PC-9 (cell line): ENCODE measurements at places on chromosomes 1 and 21. TPM values are rescaled to one million over a fixed set of nuclear protein-coding genes. Genes with fewer than 3 reads are reported as not detected.

The PYHIN1 gene
- total RNA-seq, result not detected in 2 replicates

The PROX1 gene
- total RNA-seq, result not detected in 2 replicates

The FNDC5 gene
- not detected in 2 replicates for total RNA-seq

The IFI44L gene
- total RNA-seq, result 0.40 and 0.70 TPM in 2 replicates

The AGPAT3 gene
- total RNA-seq, result 39.0 and 41.2 TPM in 2 replicates

The GBP6 gene
- total RNA-seq, result 2.0 and 2.2 TPM in 2 replicates

The WNT4 gene
- total RNA-seq, result 0.78 and 0.83 TPM in 2 replicates

- no peaks in the 10 kb centered on the region for H3K27me3 ChIP-seq
- no peak overlapping the region for H3K4me3 ChIP-seq
- DNase-seq, result no peak
- H3K27ac ChIP-seq, result no peak overlapping the region
Measured at GRCh38 chr1:22772014-22772413, 61.4 kb downstream of the EPHB2 start.

- peak; percentile 55 for DNase-seq
- H3K36me3 ChIP-seq, result no peaks in the 10 kb centered on the region
- H3K4me1 ChIP-seq, result no peaks in the 10 kb centered on the region
- peaks cover 6% of the 10 kb centered on the region; the same call in 1 of the 2 replicates for H3K27me3 ChIP-seq
- no peak overlapping the region for H3K4me3 ChIP-seq
Measured at GRCh38 chr1:6743189-6744101, 41.8 kb upstream of the CAMTA1 start.

DNA sequence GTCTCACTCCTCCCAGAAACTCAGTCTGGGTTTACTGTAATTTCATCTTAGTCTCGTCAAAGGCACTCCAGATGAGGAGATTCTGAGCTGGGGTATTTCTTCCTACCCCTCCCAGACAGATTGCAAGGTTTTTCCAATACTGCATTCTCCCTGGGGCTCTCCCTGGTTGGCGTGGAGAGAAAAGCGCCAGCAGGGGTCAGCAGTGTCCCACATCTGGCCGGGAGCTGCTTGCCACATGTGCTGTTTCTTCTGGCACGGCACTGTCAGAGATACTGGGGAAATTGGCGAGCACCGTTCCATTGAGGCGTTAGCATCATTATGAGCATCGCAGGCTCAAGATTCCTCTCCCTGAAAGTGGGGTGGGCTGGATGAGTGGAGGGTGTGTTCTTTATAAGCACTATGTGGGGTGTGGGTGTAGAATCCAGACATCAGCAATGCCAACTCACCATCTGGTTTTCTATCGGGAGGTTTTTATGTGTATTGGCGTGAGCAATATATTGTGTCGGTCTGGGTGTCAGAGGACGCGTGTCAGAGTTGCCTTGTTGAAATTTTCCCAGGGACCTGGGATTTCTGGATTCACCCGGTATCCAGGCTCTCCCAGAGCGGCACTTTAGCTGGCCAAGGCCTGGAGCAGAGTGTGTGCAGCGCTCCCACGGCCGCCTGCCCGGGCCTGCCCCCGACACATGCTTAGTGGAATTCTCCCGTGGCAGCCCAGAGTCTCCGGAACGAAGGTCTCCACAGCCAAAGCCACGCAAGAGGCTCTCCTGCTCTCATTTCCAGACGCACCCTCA, 8.0 kb upstream of the NAV1 start:
- H3K27ac ChIP-seq, result no peak overlapping the region
- H3K27me3 ChIP-seq, result no peaks in the 10 kb centered on the region
- no peaks in the 10 kb centered on the region for H3K36me3 ChIP-seq
- DNase-seq, result peak; percentile 78

- DNase-seq, result no peak
- no peaks in the 10 kb centered on the region for H3K36me3 ChIP-seq
- 0 out of 2 replicates have a peak, but pooled peaks cover 7% of the 10 kb centered on the region for H3K4me1 ChIP-seq
- H3K27ac ChIP-seq, result no peak overlapping the region
- no peak overlapping the region for H3K4me3 ChIP-seq
- no peaks in the 10 kb centered on the region for H3K27me3 ChIP-seq
Measured at GRCh38 chr1:232987046-232987773, 36.8 kb downstream of the NTPCR start.

DNA sequence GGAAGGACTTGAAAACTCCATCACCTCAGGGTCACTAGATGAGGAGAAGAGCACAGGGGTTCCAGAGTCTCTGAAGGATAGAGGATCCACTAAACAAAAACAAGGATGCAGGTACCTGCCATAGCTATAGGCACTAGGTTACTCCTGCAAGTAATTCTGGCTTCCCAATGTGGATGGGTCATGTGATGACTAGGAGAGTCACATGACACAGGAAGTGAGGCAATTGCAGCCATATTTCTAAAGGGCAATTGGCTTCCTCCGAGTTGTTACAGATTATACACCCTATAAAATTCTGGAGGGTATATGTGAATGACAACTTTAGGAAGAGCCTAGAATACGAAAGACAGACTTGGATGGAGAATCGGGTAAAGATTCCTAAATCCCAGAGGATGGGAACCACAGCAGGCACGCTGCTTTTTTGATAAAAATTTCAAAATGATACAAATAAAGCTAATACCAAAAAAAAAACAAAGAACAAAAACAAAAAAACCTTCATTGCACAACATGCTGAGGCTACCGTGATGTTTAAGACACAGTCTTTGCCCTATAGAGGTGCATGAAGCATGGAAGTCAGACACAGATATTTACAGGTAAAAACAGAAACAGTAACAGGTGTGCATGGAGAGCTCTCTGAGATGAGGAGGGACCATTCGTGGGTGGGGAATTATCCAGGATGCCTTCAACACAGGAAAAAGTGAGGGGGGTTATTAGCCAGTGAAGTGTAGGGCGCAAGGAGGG, 10.5 kb downstream of the MTX1 start:
- DNase-seq, result no peak
- peaks cover 32% of the 10 kb centered on the region for H3K4me1 ChIP-seq
- no peak overlapping the region for H3K27ac ChIP-seq
- no peaks in the 10 kb centered on the region for H3K27me3 ChIP-seq
- no peak overlapping the region; the same call in 1 of the 2 replicates for H3K4me3 ChIP-seq

DNA sequence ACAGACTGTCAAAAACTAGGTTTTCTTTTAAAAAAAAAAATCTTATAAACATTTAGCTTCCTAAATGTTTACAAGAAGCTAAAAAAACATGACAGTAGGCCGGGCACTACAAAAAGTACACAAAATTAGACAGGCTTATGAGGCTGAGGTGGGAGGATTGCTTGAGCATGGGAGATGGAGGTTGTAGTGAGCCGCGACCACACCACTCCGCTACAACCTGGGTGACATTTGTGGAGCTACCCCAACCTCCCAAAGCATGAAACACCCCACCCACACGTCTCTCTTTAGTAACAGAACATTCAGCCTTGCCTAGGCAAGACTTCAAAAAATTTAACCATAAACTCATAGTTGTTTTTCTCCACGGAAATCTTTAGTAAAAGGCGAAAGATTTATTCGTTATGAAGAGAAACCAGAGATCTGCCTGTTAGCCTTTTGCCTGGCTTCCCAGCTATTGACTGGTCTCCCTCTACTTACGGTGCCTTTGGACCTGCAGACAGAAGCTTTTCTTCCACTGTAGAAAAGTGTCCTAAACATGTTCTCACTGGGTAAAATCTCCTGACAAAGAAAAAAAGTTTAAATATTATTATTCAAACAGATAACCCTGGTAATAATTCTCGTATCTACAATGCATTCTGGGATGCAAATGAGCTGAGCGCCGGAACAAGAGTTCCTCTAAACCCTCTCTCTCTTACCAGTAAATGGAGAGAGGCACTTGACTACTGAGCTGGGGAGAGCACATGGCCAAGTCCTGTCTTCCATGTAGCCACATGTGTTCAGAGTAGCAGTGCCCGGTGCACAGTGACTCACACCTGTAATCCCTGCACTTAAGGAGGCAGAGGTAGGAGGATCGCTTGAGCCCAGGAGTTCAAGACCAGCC, 9.2 kb downstream of the RNU5D-1 start:
- peak overlapping the region; percentile 89 for H3K27ac ChIP-seq
- peak overlapping the region; percentile 21; the same call in 1 of the 2 replicates for H3K4me3 ChIP-seq
- DNase-seq, result peak; percentile 97
- H3K4me1 ChIP-seq, result peaks cover 26% of the 10 kb centered on the region

DNA sequence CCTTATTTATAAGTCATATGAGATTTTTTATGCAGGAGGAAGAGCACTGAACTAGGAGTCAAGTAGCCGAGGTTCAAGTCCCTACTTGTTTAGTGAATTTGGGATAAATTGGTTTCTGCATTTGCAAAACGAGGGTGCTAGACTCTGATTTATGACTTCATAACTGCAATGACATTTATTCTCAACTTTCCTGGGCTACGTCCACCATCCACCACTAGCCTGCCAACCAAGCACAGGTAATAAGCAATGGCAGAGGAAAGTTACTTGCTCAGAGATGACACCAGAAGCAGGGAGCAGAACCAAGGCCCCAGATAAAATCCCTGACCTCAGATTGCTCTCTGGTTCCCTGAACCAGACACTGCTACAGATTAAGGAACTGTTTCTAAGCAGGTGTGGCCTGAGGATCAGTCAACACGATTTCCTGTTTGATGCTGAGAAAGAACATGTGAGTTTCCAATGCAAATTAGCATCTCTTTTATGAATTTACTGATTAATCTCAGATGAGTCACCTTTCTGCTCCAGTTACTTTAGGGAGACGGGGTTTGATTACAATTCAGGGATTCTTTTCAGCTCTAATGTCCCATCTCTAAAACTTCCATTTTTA, 52.7 kb downstream of the PLPP3 start:
- H3K27ac ChIP-seq, result 0 out of 2 replicates have a peak overlapping the region, but pooled peaks have one; percentile 15
- no peaks in the 10 kb centered on the region for H3K27me3 ChIP-seq
- no peak overlapping the region for H3K4me3 ChIP-seq
- DNase-seq, result no peak
- peaks cover 27% of the 10 kb centered on the region for H3K36me3 ChIP-seq

- H3K36me3 ChIP-seq, result no peaks in the 10 kb centered on the region
- no peak for DNase-seq
- no peak overlapping the region for H3K4me3 ChIP-seq
- H3K27me3 ChIP-seq, result no peaks in the 10 kb centered on the region
Measured at GRCh38 chr1:184164536-184164935, 113.0 kb downstream of the TSEN15 start.

GRCh38 chr21:35316933-35317332, 267.8 kb upstream of the RUNX1 start:
- no peaks in the 10 kb centered on the region for H3K4me1 ChIP-seq
- H3K27ac ChIP-seq, result no peak overlapping the region
- no peaks in the 10 kb centered on the region for H3K27me3 ChIP-seq
- no peaks in the 10 kb centered on the region for H3K36me3 ChIP-seq
- H3K4me3 ChIP-seq, result no peak overlapping the region
- DNase-seq, result no peak

- H3K36me3 ChIP-seq, result no peaks in the 10 kb centered on the region
- H3K27me3 ChIP-seq, result no peaks in the 10 kb centered on the region
- peak; percentile 97 for DNase-seq
Measured at GRCh38 chr1:152162792-152163463, 3.9 kb upstream of the RPTN start.

- peaks cover 81% of the 10 kb centered on the region for H3K4me1 ChIP-seq
- 0 out of 2 replicates have a peak, but pooled peaks cover 3% of the 10 kb centered on the region for H3K36me3 ChIP-seq
- peak overlapping the region; percentile 43 for H3K27ac ChIP-seq
- no peak overlapping the region for H3K4me3 ChIP-seq
- H3K27me3 ChIP-seq, result no peaks in the 10 kb centered on the region
Measured at GRCh38 chr1:164640686-164641352, 81.8 kb downstream of the PBX1 start.

- no peaks in the 10 kb centered on the region for H3K36me3 ChIP-seq
- no peak overlapping the region for H3K4me3 ChIP-seq
- DNase-seq, result no peak
- no peaks in the 10 kb centered on the region for H3K4me1 ChIP-seq
- H3K27ac ChIP-seq, result no peak overlapping the region
- H3K27me3 ChIP-seq, result no peaks in the 10 kb centered on the region
Measured at GRCh38 chr1:22791831-22792347, 81.2 kb downstream of the EPHB2 start.

DNA sequence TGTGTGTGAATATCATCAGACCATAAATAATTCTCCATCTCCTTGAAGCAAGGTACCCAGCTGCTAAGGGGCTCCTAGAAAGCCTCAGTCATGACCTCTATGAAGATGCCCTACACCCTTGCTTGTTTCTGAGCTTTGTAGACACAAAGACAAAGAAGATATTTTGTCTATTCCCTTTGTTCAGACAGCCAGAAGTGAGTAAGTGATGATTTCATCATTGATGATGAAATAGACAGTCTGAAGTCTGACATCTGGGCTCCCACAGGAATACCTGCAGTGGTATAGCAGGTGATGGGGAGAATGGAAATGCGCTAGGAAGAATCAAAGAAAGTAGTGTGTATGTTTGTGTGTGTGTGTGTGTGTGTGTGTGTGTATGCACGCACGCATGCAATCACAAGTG, 82.2 kb upstream of the DPT start:
- H3K4me3 ChIP-seq, result no peak overlapping the region
- H3K4me1 ChIP-seq, result no peaks in the 10 kb centered on the region
- DNase-seq, result no peak
- no peaks in the 10 kb centered on the region for H3K36me3 ChIP-seq
- no peaks in the 10 kb centered on the region for H3K27me3 ChIP-seq

DNA sequence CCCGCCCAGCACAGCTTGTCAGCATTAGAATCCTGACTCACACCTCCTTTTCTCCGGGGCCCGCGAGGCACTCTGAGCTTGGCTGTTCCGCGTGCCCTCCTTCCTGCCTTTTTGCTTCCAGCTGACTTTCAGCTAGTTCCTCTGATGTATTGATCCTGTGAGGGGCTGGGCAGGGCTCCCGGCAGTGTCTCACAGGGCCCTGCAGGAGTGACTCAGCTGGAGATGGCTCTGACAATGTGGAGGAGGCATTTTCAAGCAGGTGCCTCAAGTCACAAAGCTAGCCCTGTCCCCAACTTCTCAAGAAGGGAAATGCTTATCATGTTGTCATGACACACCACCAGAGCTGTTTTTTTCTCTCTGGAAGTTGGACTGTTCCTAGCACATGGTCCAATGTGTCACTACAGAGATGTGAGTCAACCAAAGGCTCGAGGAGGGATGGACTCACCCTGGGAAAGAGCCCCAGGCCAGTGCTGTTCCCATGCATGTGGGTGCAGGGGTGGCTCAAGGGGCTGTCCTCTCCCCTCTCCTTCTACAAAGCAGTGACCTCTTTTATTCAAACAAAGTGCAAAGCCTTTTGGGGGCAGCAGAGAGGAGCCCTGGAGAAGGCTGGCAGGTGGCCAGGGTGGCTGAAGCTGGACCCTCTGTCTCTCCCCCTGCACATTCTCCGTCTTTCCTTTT, 30.6 kb downstream of the SYT6 start:
- H3K27me3 ChIP-seq, result no peaks in the 10 kb centered on the region
- H3K27ac ChIP-seq, result peak overlapping the region; percentile 77
- peak; percentile 98 for DNase-seq
- no peak overlapping the region for H3K4me3 ChIP-seq

DNA sequence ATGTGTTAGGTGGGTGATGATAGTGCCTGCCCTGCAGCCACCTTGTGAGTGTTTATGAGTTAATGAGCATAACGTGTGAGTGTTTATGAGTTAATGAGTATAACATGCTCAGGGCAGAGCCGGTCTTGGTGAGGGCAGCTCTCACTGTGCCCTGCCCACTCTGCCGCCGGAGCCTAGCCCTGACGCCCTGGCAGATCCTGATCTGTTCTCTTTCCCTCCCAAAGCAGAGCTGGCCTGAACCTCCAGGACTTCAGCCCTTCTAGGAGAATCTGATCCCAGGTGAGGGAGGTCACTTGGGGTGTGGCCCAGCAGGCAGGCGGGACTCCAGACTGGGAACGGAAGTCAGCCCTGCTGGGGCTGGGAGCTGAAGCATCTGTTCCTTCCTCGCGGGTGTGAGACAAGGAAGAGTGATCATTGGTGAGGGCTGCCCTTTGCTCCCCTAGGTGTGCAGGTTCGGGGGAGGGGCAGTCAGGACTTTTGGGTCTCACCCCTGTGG, 5.7 kb downstream of the FBLIM1 start:
- no peaks in the 10 kb centered on the region; the same call in 1 of the 2 replicates for H3K36me3 ChIP-seq
- no peaks in the 10 kb centered on the region for H3K27me3 ChIP-seq
- H3K27ac ChIP-seq, result no peak overlapping the region
- H3K4me3 ChIP-seq, result no peak overlapping the region
